MV-4-11 (cell line): ENCODE measurements at places on chromosomes 5 and 9.
A peak's percentile ranks its signal among the peaks of the same experiment; 100 is the strongest.

DNA sequence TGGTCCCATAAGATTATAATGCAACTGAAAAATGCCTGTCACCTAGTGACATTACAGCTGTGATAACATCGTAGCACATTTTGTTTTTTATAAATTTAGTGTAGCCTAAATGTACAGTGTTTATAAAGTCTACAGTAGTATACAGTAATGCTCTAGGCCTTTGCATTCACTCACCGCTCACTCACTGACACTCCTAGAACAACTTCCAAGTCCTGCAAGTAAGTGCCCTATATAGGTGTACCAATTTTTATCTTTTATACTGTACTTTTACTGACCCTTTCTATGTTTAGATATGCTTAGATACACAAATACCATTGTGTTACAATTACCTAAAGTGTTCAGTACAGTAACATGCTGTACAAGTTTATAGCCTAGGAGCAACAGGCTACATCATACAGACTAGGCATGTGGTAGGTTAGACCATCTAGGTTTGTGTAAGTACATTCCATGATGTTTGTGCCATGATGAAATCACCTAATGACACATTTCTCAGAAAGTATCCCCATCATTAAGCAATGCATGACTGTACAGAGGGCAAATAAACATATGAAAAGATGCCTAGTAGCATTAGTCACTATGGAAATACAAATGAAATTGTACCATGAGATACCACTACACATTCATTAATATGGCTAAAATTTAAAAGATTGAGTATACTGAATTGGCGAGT lies 127.6 kb downstream of the TRPM6 start:
- DNase-seq = no peak

DNA sequence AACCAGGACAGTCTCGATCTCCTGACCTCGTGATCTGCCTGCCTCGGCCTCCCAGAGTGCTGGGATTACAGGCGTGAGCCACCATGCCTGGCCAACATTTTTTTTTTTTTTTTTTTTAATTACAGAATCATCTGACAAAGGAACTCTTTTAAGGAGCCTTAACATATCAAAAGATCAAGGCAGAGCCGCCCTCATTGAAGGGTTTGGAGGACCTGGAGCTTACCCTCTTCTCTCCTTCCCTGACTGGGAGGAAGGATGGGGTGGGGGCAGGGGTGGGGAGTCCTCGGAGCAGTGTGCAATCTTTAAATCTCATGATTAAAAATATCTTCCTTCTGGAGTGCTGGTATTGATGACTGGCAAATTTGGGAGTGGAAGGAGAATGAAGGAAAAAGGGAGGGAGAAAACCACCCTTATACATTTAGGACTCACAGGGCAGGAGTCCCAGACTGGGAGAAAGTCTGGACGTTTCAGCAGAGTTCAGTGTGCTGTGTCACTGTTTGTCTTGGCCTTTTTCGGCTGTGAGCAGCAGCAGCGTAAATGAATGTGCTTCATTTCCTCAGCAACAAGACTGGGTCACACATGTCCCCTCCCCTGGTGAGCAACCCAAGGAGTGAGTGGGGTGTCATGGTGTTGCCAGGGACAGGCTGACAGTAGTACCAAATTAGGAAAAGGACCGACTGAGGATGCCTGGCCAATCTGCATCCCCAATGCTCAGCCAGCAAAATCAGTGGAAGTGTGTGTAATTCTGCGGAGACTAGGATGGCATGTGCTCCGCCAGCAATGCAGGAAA lies 115.3 kb upstream of the BNC2 start:
- DNase-seq = no peak

- no peak for DNase-seq
Observed at GRCh38 chr5:168693883-168694282, 114.7 kb upstream of the PANK3 start.

DNA sequence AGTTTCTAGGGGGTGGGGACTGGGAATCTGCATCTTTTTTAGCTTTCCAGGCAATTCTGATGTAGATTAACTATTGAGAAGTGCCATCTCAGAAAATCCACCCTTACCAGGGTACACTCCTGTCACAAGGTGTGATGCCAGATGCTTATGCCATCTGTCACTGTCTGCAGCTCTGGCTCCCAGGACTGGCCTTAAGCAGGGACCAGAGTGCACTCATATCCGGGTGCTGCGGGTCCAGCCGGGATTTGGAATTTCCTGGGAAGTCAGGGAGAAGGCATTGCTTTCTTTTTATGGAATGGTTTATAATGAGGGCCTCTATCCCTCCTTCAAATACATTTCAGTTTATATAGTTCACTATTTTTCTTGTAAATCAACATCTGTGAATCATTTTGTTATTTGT lies 92.6 kb downstream of the TMEM174 start:
- DNase-seq = no peak

DNA sequence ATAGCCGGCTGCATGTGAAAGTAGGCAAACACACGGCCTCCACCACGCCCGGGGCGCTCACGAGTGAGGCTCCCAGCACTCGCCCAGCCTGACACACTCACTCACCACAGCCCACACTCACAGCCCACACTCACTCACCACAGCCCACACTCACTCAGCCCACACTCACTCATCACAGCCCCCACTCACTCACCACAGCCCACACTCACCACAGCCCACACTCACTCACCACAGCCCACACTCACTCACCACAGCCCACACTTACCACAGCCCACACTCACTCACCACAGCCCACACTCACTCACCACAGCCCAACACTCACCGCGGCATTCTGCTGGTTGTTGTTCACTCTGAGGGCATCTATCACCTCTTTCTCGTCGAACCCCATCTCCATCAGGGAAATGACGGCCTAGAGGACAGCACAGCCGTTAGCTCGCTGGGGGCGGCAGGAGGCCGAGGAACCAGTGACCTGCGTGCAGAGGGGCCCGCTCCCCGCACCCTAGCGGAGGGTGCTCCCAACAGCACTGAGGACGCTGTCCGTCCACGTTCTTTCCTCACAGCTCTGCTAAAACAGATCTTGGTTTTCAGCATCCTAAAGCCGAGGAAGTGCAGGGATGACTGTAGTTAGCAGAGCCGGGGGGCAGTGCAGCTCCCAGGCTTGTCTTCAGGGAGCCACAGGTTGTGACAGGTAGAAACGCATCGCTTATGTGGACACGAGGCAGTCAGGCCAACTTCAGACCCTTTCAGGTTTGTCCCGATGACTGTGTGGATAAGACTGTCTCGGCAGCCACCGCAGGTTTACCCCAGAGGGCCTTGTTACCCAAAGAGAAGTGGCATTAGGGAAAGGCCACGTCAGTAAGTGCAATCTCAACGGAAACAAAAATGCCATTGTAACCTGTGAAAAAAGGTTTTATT lies 21.6 kb downstream of the UBAC1 start:
- peak; percentile 78 for DNase-seq

- no peak for DNase-seq
Observed at GRCh38 chr9:133026426-133026825, 4.4 kb upstream of the GTF3C5 start.

- DNase-seq = no peak
Observed at GRCh38 chr9:119240546-119240945, 128.7 kb downstream of the BRINP1 start.

DNA sequence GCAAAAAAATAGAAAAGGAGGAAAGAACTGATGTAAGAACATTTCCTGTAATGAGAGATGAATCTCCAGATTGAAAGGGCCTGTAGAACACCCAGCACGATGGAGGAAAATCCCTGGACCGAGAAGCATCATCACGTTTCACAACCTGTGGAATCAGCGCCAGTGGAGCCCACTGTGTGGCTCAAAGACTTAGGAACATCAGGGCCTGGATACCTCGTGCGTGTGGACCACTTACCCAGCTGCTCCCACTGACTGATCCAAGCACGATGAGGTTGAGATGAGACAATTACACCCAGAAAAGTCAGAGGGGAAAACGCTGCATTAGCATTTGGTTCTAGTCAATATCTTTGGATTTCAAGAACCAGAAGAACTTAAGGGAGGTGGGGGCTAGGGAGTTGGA lies 224.6 kb downstream of the SYK start:
- DNase-seq = no peak

DNA sequence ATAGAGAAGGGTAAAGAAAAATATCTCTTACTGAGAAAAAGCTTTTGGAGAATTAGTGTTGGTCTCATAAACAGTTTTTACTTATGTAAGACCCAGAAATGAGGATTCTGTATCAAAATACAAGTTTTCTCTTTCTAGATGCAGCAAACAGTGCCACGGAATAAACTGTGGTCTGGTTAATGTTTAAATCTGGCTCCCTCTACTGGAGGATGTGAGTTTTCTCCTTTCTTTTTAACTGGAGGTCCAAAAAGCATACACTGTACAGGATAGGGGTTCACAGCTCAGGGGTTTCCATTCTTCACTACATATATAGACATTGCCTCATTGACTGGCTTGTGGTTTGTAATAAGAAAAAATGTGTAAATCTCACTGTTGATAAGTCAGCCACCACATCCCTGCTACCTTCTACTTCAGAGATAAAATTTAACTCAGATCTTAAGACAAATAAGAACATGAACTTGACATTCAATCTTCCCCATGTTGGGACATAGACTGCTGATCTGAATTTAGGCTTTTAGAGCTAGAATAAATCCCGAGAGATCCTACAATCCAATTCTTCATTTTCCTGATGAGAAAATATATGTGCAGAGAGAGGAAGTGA lies 98.9 kb downstream of the CFAP95 start:
- DNase-seq = peak; percentile 54

GRCh38 chr9:79107911-79108676 lies 463.7 kb upstream of the TLE4 start:
- DNase-seq = no peak

DNA sequence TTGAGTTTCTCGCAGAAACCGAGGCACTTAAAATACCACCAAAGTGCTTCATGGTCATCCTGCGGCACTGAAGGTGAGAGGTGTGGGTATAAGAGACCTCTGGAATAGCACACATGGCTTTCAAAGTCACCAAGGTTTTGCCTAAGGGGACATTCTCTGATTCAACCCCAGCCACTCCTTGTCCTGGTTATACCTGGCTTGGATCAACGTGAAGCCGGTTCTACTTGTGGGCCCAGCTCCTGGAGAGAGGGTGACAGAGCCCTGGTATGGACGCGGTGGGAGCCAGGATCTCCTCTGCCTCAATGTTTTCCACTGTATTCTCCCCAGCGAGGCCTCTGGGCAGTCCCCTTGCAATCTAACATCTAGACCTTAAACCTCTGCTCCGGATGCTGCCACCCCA lies 132.0 kb downstream of the FSTL4 start:
- DNase-seq = no peak

DNA sequence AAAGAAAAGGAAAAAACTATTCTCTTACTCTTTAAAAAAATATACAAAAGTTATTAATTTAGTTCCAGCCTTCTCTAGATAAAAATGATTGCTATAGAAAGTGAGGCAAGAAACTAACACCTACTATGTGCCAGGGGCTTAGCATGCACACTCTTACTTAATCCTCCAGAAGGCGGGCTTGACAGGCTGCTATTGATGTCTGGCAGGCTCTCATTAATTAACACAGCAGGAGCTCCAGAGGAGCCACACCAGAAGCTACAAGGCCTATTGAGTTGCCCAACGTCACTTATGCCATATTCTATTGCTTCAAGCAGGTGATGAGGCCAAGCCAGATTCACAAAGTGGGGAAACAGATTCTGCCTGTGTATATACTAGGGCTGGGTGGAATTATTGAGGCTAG lies 54.6 kb upstream of the CLINT1 start:
- no peak for DNase-seq

GRCh38 chr5:180136630-180137381 lies 65.2 kb upstream of the RNF130 start:
- no peak for DNase-seq

- no peak for DNase-seq
Observed at GRCh38 chr5:157912621-157913325, 53.8 kb upstream of the CLINT1 start.

DNA sequence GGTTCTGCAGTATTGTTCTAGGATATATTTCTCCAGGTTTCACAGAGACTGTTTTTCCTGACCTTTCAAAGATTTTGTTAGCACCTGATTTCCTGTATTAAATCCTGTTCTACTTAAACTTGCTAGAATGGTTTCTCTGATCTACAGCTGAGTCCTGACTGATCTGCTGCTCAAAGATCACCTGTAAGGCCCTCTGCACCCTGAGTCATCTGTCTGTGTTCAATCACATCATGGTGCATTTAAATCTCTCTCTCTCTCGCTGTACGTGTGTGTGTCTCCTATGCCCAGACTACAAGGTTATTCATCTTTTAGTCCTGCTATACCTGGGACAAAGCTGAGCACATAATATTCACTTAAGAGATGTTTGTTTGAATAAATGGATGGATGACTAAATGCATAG lies 13.3 kb upstream of the C5orf63 start:
- DNase-seq = no peak

GRCh38 chr5:131064669-131065371 lies 100.2 kb downstream of the HINT1 start:
- peak; percentile 84 for DNase-seq

GRCh38 chr9:127091526-127091925 lies 30.9 kb downstream of the ANGPTL2 start:
- DNase-seq = no peak

GRCh38 chr9:28801144-28801799 lies 1228.0 kb upstream of the C9orf72 start:
- no peak for DNase-seq

DNA sequence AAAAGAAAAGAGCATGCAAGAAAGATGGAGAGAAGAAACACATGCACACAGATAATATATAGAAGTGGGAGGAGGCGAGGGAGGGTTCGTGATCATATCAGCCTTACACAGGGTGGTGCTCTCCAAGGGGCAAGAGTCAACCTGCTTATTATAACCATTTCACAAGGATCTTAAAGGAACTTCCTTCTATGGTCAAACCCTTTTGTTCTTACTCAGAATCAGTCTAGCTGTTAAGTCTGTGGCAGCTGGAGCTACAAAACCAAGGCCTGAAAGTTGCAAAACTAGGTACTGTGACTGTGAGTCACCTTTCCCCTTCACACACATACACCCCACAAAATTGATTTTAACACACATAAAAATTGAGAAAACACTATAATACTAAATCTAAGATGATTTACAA lies 18.5 kb upstream of the ERMP1 start:
- DNase-seq = peak; percentile 99

DNA sequence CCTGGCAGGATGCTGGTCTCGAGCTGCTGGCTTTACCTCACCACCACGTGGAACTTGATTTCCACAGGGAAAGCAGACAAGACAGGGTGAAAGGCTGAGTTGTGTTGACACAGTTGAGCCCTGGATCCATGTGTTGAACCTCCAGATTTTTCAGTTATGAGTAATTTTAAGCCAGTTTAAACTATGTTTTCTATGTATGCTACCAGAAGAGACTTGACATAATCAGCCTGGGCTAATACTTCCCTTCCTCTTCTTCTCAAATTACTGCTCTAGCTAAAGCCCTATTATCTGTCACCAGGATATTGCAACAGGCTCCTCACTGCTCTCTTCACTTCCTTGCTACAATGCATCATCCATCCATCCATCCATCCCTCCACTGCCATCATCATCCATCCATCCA lies 12.0 kb upstream of the PHYKPL start:
- DNase-seq = peak; percentile 84

DNA sequence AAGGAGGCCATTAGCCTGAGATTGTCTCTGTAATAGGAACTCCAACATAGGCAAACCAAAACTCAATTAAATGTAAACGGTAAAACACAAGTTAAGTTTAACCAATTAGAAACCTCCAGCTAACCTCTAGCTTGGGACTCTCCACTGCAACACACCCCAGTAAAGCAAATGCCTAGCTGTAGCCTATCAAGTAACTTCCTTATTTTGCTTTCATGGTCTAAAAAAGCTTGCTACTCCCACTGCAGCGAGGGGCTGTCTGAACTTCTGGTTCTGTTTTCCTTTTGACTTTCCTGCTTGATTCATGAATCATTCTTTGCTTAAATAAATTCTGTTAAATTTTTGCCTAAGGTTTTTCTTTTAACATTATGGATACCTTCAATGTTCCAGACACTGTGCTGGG lies 24.4 kb upstream of the C5orf46 start:
- peak; percentile 93 for DNase-seq
